ENCODE measurements at places on chromosomes 16 and 17.
A peak's percentile ranks its signal among the peaks of the same experiment; 100 is the strongest.

DNA sequence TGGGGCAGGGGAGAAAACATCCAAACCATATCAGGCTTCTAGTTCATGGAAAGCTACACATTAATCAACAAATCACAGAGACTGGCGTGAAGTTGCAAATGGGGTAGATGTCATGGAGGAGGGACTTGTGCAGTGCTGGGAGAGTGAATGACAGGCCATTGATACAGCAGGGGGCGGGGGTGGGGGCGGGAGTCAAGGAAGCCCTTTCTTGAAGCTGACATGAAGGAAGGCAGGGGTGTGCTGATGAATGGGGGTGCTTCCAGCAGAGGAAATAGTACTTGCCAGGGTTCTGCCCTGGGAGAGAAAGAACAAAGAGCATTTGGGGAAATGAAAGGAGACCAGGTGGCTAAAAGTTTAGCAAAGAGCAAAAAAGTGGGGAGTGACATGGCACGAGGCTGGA is 269.9 kb downstream of the SHISA9 start:
- no peak for DNase-seq

DNA sequence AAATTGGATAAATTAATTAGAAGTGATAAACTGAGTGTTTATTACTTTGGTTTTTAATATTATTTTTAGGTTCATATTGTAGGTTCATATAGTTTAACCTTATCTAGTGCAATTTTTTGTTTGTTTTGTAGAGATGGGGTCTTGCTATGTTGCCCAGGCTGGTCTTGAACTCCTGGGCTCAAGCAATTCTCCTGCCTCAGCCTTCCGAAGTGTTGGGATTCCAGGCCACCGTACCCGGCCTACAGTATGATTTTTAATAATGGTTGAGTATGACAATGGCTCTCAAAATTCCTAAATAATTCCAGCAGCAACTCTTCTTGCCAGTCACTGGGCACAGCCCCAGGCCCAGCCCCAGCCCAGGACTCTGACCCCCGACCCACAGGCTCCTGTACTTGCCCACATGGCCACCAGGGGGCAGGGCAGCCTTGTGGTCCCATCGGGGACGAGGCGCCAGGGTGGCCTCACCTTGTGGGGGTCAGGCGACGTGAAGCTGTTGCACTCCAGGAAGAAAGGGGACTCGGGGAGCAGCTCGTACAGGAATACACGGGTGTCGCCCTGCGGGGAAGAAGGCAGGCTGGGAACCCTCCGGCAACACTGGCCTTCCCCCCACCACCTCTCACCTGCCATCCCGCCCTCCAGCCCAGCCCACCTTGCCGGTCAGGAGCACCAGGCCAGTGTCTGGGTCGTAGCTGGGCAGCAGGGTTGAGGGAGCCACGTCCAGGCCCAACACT is 7.9 kb upstream of the PAM16 start:
- no peak for DNase-seq

DNA sequence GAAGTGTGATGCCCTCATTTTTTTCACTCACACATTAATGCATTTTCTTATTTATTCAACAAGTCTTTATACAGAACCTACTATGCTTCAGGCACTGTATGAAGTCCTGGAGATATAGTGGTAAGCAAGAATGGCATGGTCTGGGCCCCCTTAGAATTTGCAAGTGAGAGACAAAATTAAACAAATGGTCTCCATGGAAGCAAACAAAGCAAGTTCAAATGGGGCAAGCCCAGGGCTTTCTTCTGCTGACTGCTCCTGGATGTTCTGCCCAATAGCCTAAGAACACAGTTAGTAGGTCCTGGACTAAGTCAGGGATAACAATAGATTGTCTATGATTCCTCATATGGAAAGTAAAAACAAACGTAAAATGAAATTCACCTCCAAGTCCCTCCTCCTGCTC is 31.3 kb upstream of the DDX52 start:
- no peak for DNase-seq

DNA sequence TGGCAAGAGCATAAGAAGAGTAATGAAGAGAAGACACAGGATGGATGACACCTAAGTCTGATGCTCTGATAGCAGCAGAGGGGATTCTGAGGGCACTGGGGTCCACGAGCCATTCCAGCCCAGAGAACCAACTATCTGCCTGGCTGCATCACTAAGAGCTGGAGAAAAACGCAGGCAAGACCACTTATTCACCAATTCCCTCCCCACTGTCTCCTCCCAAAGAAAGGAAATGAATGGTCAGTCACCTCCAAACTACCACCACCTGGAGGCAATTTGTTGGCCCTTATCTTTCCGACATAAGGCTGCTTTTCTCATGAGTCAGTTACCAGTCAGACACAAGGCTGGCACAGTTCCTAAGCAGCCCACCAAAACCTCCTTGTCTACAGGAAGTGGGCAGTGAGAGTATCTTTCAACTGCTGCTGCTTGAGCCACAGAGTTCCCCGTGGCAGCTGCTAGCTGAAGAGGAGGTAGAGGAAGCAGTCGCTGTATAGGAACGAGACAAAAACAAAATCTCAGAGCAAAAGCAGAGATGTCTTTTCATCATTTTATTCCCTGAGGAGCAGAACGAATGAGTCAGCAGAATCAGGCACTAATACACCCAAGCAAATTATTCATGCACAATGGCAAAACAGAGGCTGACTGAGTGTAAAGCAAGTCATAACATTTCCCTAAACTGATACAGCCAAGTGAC is 111.1 kb downstream of the SMG6 start:
- peak; percentile 96 for DNase-seq

DNA sequence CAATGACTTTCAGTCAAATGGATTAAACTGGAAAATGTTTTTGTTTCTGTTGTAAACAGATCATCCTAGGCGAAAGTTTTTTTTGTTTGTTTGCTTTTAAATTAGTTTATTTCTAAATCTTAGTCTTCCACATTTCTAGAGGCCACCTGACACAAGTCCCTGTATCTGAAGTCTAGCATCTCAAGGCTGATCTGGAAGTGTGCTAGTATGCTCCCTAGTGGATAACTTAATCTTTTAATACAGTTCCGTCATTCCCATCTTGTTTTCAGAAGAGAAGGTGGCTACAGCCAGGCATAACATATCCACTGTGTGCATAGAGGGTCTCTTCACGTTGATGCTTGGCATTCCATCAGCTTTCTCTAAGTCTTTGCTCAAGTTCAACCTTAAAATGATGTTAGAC is 7.6 kb downstream of the IFT20 start:
- DNase-seq, result no peak

- no peak for DNase-seq
Measured at GRCh38 chr16:86987746-86988670, 329.2 kb downstream of the C16orf95 start.

- peak; percentile 66 for DNase-seq
Measured at GRCh38 chr16:76081967-76082366, 195.2 kb upstream of the CNTNAP4 start.

- DNase-seq, result no peak
Measured at GRCh38 chr17:10208604-10209193, 10.3 kb upstream of the GAS7 start.

- DNase-seq, result no peak
Measured at GRCh38 chr16:10262377-10263132, 80.3 kb upstream of the GRIN2A start.

- DNase-seq, result no peak
Measured at GRCh38 chr16:60151987-60152386, 1417.9 kb upstream of the GOT2 start.

DNA sequence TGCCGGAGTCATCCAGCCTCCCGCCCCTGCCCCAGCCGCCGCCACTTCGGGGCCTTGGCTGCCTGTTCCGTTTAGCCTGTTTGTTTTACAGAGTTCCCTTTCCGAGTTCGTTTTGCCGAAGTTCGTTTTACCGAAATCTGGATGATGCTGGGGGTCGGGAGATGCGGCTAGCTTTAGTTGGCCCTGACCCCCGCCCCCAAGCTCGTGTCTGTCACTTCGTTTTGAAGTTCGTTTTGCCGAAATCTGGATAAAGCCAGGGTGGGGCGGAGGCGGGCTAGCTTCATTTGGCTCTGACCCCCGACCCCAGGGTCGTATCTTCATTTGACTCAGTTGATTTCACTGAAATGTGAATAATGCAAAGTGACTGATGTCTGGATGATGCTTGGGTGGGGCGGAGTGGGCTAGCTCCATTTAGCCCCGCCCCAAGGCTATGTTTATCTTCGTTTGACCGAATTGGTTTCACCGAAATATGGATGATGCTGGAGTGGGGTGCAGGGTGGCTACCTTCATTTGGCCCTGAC is 591 bp downstream of the PSMD7 start:
- no peak for DNase-seq

DNA sequence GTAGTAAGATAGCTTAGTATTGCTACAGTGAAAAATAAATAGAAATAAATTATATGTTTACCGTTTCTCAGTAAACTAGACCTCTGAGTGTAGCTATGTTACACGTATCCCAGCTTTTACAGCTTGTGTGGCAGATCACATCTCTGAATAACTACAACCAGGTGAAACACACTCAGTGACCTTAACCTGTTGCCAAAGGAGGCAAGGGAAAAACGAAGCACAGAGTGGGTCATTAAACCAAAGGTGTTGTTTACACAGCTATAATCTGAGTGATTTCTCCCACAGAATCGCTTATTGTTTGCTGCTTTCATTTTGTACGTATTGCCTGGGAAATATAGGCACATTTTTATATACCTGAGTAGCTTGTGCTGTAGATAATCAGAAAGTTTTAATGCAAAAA is 688.2 kb upstream of the KIF2B start:
- DNase-seq, result no peak

DNA sequence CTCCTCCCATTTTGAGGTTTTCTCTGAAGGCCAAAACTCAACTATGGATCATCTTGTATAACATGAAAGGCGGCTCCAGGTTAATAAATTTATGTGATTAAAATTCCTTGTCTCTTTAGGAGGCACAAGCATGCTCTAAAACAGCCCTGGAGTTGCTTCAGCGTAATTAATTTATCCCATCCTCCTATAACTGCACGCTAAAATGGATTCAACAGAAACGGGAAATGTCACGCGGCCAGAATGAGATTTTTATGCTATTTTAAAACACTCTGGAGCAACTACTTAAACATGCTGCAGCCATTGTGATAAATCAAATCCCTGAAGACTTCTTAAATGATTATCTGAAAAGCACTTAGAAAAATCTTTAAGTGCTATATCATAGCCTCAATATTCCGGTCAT is 106.6 kb downstream of the ADAMTS18 start:
- no peak for DNase-seq

GRCh38 chr16:23495671-23496070 is 14.6 kb downstream of the GGA2 start:
- DNase-seq, result no peak

DNA sequence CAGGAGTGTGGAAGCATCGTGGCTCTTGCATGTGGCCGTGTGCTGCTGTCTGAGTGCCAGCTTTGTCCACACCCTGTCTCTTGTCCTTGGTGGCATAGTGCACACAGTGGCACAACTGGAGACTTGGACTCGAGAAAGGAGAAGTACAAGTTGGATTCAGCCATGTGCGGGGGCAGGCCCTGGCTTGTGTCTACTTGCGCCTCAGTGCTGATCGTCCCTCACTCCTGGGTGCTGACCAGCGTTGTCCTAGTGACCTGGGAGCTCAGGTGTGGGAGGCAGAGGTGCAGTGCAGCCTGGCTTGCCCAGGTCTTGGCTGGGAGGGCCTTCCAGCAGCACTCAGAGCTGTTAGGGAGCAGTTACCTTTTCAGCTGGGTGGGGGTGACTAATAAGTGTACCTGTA is 20.6 kb downstream of the MPRIP start:
- DNase-seq, result no peak

DNA sequence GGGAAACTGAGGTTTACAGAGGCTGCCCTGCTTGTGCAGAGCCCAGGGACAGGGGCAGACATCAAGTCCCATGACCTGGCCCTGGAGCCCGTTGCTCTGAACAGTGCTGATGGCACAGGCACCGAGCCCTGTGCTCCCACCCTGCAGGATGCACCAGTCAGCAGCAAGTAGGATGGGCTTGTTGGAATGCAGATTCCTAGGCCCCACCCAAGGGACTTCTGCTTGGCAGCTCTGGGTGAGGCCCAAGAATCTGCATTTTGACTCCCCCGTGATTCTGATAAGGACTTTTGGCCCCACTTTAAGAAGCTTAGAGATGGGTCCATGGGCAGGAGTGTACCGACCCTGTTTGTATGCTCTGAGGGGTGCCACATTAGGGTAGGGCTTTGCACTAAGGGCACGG is 23.3 kb downstream of the LASP1 start:
- no peak for DNase-seq

- DNase-seq, result no peak
Measured at GRCh38 chr17:56284482-56284881, 131.2 kb downstream of the ANKFN1 start.

- DNase-seq, result no peak
Measured at GRCh38 chr17:77540975-77541374, 400.2 kb downstream of the SEC14L1 start.

DNA sequence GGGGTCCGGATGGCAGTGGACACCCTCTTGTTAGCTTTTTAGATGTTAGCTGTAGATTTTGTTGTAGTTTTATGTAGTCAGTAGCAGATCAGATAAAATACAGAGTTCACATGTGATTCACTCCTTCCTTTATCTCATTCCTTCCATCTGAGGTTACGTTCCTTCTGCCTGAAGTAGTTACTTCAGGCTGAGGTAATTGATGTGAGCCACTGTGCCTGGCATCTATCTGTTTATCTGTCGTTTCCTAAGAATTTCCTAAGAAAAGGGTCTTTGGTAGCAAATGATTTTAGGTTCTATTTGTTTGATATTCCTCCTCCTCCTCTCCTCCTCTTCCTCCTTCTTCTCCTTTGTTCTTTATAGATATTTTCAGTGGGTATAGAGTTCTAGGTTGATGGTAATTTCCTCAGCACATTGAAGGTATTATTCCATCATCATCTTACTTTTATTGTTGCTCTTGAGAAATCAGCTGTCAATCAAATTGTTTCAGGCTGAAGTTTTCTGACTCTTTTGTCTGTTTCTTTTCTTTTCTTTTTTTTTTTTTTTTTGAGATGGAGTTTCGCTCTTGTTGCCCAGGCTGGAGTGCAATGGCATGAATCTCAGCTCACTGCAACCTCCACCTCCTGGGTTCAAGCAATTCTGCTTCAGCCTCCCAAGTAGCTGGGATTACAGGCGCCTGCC is 29.6 kb upstream of the FBXO47 start:
- DNase-seq, result no peak

DNA sequence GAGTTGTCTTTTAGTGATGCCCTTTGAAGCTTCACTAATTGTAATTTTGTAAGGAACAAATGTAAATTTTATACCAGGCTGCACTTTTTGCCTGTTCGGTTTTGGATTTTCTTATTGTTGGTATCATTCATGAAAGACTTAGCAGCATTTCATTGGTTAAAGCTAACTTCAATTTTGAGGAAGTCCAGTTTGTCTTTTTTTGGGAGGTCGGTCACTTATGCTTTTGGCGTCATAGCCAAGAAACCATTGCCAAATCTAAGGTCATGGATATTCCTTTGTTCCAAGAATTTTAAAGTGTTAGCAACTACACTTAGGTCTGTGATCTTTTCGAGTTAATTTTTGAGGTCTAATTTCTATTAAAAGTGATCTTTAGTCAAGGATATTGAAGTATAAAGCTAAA is 77.1 kb downstream of the PRKCA start:
- DNase-seq, result no peak

- DNase-seq, result no peak
Measured at GRCh38 chr16:66574531-66574930, 4.7 kb upstream of the CMTM2 start.

- DNase-seq, result no peak
Measured at GRCh38 chr16:3651461-3652372, 2.8 kb upstream of the DNASE1 start.

All from foreskin keratinocyte (primary cell).